ENCODE measurements at places on chromosomes 13 and 19.
A peak's percentile ranks its signal among the peaks of the same experiment; 100 is the strongest.

GRCh38 chr13:57858376-57858775 lies 226.8 kb downstream of the PCDH17 start:
- DNase-seq: no peak

DNA sequence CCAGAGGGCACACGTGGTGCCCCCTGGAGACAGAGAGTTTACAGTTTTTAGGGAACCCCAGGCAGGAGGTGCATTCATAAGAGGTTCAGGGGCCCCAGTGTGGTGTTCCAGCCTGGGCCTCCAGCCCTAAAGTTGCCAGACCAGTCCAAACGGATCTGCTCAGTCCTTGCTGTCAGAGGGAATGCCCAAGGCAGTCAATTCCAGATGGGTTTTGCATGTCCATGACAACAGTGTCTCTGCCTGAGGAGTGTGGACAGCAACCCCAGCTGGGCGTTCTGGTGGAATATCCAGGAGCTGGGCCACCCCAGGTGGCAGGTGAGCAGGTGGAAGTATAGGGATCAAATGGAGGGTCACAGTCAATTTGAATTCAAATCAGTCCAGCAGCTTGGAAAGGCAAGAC lies 25.3 kb downstream of the FBXO27 start:
- DNase-seq: no peak

DNA sequence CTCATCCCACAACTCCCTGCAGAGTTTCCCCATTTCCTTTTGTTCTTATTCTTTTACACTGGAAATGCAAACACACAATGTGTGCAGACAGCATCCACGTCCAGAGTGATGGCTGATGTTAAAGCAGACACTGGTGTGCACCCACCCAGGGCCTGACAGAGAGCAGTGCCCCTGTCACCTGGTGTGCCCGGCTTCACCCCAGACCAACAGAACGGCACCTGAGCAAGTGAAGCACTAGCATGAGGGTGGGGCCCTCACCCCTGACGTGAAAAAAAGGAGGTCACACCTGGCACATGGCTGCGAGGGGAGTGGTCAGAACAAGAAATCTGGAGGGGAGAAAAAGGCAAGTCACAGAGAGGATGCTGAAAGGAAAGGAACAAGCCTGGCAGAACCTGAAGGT lies 12.3 kb downstream of the ZNF575 start:
- no peak for DNase-seq

- no peak for DNase-seq
Observed at GRCh38 chr13:70034286-70034685, 73.3 kb upstream of the ATXN8OS start.

GRCh38 chr13:34207872-34208271 lies 389.9 kb downstream of the RFC3 start:
- DNase-seq: no peak

DNA sequence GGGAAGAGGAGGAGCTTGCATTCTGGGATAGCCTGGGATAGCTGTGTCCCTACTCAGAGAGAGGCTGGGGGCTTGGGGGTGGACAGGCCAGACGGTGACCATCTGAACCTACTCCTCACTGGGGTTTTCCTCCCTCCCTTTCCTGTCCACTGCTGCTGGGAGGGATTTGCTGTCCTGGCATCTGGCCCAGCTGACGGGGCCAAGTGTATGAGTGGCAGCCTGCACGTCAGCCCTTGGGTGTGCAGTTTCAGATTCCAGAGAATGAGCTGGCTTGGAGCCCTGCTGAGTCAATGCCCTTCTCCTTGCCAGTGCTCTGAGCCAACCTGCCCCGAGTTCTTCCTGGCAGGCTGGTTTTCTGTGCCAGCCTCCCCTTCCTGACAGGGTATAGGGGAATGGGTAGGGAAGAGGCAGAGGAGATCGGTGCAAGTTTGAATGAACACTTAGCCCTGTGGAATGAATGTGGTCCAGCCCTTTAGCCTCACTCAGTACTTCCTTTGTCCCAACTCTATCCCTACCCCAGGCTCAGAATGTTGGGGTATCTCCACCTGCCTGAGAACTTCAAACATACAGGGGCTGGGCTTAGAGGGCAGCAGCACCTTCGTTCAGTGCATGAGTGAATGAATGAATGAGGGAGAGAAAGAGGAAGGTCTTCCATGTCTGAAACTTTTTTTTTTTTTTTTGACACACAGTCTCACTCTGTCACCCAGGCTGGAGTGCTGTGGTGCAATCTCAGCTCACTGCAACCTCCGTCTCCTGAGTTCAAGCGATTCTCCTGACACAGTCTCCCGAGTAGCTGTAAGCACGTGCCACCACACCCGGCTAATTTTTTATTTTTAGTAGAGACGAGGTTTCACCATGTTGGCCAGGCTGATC lies 1.8 kb upstream of the ANGPTL4 start:
- DNase-seq: peak; percentile 70

DNA sequence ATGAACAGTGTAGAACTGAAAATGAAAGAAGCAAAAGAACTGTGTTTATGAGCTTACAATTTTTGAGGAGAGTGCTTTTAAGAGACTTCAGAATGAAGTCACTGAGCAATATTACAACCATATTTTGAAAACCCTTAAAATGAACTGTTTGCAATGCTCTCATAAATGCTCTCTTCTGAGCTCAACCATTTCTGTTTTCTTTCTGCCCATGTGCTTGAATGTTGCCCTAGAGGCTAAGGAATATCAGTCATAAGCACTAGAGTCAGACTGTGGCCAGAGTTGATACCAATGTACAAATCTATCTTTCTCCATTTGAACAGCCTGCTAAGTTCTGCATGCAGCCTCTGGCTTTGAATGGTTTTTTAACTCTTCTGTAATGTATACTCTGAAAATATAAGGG lies 1092.8 kb downstream of the PCDH9 start:
- no peak for DNase-seq

GRCh38 chr13:26756961-26757360 lies 3.6 kb downstream of the GPR12 start:
- DNase-seq: no peak

- DNase-seq: no peak
Observed at GRCh38 chr13:32446220-32446619, 18.3 kb upstream of the N4BP2L1 start.

DNA sequence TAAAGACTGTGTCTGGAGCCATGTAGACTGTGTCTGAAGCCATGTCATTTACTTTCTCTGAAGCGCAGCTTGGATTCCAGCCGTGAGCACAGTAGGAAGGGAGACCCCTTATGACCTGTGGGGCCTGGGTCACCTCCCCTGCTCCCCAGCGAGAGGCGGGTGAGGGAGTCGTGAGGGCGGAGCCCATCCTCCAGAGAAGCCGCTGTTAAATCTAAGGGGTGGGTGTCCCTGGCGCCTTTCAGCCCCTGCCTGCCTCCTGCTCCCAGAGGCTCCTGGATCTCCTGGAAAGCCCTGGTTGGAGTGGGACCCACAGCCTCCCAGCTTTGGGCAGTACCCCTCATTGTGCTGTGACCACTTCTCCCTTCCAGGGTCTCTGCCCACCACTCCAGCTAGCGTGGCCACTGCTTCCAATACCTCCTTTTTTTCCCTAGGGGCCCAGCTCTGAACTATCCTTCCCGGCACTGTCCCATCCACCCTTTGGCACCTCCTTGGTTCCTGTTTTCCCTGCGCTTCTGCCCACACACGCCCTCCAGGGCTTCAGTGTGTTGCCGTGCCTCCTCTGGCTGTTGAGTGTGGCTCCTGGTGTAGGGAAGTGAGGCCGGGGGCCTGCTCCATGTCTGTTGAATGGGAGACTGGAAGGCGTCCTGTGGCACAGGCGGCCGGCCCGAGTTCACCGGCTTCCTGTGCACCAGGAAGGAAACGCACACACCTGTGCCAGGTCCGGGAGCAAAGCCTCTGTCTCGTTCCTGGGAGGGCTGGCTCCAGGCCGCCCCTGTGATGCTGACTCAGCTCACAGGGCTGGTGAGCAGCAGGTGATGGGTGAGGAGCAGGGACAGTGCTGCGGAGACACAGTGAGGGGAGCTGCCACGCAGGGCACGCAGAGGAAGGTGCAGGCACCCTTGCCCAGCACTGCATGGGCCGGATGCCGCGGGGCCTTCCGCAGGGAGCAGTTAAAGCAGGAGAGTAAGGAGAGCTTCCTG lies 29.4 kb downstream of the ATP4B start:
- no peak for DNase-seq

DNA sequence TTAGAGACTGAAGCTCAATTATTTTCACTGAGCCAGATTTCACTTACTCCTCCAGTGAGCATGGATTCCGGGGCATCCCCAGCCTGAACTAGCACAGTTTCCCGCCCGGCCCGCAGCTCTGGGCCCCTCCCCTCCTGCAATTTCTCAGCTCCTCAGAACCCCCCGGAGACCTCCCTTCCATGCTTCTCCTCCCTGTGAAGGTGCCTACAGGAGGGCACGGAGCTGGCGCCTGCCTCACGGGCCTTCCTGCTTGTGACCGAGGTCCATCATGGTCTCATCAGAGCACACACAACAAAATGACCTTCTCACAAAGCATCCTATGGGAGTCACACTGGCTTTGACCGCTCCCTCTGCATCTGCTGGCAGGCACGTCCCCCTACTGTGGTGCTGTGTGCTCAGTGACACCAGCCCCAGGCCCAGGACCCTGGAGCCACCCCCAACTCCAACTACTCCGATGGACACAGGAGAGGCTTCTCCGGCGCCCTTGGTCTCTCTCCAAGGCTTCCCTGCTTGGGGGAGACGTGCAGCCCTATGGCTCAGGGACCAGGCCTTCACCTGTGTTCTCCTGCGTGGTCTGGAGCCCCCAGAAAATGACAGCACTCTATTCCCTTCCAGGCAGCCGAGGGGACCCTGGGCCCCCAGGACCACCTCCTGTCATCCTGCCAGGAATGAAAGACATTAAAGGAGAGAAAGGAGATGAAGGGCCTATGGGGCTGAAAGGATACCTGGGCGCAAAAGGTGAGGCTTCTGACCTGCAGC lies 77.1 kb downstream of the RAB20 start:
- DNase-seq: no peak

Measured in CD14-positive monocyte (primary cell).